ENCODE measurements at places on chromosomes 11 and 22.

- no peak for DNase-seq
These were observed 65.2 kb downstream of the WNT7B start for GRCh38 chr22:45911601-45912271.

DNA sequence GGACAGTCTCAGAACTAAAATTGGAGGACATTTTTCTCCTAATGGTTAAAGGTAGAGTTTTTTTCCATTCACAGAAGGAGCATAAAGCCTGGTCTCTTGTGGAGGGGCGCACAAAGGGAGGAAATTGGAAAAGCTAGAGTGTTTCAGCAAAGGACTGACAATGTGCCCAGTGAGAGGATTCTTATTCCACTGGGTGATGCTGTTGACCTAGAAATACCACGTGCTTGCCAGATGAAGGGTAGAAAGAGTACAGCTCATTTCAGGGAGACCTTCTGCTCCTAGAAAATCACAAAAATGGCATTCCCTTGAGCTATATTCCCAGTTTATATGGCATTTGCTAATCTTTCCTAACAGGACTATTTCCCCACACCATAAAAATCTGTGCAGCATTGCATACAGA, 21.1 kb downstream of the MS4A6E start:
- DNase-seq: no peak

DNA sequence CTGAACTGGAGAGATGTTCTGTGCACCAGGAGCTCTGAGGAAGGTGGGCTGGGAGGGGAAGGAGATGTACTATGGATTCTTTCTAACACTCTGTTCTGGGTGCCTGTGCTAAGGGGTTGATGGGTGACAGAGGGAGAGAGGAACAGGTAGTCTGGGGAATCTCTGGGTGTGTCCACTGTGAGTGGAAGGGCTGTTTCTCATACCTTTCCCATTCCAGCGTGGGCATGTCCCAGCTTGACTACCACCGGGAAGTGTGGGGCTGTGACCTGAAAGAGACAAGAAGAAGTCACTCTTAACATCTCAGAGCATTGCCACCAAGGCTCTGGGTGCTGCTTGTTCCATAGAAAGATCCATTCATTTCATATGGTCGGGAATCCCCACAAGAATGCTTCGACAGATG, 121.9 kb downstream of the FBXO7 start:
- DNase-seq: no peak

GRCh38 chr11:102419181-102419580, 33.4 kb downstream of the TMEM123 start:
- no peak for DNase-seq

DNA sequence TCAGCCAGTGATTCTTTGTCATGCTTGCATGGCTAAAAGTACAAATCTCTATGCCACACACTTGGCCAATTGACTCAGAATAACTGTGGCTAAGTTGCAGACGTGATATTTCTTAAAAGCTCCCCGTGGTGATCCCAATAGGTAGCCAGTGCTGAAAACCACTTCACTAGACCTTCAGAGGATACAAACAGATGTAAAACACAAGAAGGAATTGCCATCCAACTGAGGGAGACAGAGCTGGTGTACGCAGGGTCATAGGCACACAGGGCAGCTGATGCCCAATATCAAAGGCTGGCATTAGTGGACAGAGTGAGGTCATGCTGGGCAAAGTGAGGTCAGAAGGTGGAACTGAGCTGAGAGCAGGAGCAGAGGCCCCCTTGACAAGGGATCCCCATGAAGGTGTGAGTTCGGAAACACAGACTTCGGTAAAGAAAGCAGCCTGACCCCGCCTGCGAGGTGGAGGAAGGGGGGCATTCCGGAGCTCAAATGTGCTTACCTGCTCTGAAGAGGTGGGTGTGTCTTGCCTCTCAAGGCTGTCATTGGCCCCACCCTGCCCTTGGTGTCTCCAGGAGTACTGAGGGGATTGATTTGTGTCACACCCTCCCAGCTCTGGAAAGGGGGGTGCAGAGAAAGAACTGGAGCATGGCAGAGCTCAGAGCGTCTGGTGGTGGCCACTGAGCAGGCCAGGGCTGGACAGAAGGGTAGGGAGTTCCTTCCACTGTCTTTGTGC, 344.9 kb upstream of the B3GAT1 start:
- DNase-seq: no peak

GRCh38 chr22:49617264-49617663, 210.4 kb downstream of the BRD1 start:
- no peak for DNase-seq

- peak; percentile 41 for DNase-seq
These were observed 44.1 kb downstream of the USP28 start for GRCh38 chr11:113831314-113831713.

DNA sequence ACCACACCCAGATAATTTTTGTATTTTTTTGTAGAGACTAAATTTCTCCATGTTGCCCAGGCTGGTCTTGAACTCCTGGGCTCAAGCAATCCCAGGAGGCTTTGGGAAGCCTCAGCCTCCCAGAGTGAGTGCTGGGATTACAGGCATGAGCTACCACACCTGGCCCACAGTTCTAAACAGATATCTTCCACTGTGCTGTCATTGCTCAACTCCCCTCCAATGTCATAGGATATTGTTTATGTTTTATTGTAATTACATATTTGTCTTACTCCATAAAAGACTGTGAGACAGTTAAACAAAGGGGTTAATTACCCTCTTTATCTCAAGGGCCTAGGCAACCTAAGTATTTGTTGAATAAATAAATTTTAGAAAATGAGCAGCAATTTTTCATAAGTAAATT, 204.2 kb downstream of the GRM5 start:
- DNase-seq: no peak

DNA sequence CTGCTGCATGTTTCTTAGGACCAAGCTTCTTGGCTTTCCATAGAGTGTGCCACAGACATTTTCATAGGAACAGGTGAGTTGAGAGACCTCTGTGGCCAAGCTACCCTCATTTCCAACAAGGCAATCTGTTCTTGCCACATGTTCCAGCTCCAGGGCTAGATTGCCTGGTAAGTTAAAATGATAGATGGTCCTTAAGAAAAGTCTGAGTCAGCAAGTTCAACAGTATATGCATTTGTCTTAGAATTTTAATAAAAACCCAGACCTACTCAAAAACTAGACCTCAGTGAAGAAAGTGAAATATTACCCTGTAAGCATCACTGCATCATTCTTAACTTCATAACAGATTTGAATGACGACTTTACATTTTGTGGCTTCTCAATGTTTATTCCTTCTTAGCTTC, 1123.6 kb downstream of the DLG2 start:
- DNase-seq: no peak

DNA sequence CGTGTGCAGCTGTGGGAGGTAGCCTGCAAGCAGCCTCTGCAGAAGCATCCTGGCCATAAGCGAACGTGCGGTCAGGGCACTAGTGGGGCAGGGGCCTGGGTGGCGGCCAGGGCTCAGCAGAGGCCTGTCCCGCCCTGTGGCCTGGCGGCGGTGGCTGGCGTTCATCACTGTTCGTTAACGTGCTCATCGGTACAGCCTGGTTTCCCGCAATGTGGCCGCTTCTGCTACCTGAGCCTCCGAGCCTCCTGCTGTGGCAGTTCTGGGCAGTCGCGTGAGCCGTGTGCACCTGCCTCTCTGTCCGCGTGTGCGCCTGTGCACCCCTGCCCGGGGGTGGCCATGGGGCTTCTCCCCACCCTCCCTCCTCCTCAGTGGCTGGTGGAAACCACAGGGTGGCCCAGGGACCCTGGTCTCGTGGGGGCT, 117.9 kb downstream of the KCNQ1OT1 start:
- DNase-seq: no peak

DNA sequence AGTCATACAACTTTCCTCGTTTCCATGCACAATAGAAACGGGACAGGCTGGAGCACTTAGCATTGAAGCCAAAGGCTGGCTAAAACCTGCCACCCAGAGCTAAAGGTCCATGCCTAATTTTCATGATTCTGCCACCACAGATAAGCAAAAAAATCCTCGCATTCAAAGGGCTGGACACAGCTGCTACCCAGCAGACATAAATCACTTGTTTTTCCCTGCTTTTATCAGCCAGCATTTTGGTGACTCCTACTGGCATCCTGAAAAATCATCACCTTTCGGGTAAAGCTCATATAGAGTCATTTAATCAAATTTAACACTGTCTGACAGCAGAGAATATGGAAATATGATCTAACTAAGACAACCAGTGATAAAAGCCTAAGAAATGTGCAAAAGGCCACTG, 37.9 kb downstream of the ALG9 start:
- no peak for DNase-seq

DNA sequence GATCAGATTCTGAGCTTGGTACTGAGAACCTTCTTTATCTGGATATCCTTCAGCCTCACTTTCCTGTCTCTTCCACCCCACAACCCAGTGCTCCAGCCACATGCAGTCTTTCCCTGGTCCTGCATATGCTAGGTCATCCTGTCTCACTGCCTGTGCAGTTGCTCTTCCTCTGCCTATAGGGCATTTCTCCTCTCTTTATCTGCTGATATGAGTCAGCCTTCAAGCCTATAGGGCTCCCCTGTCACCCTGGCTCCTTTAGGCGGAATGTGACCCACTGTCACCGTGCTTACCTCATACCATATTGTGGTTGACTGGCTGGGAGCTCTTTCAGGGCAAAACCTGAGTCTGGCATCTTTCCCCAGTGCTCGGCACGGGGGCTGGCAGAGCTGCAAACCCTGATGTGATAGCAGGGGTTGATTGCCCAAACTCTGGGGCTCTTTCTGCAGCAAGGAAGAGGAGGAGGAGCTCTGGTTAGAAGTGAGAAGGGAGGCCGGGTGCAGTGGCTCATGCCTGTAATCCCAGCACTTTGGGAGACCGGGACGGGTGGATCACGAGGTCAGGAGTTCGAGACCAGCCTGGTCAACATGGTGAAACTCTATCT, 26.3 kb downstream of the MEI1 start:
- DNase-seq: no peak

DNA sequence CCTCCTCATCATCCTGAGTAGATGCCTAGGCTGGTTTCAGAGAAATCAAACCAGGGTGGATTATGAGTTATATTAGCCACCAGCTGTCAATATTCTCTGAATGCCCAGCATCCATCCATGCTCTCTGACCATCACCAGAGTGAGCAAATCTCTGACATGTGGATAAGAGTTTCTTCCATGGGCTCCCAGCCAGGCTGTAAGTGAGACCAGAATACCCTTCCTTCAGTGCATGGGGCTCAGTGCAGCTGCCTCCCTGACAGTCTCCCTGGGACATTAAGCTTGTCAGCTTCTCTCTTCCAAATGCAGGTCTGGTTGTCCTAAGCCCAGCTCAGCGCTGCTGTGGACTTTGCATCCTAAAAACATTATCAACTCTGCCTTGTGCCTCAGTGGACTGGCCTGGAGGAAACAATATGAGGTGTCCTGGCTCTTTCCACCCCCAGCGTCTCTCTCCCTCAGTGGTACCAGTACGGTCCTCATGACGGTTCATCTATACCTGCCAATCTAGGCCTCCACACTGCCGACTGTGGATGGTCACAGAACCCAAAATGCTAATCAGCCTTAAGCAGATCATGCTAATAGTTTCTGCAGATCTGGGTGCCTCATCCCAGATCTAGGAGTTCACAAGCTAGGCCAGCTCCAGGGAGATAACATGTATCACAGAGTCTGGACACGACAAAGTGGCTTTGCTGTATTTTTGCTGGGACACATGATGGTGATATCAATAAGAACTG, 41.6 kb upstream of the PRAME start:
- no peak for DNase-seq

DNA sequence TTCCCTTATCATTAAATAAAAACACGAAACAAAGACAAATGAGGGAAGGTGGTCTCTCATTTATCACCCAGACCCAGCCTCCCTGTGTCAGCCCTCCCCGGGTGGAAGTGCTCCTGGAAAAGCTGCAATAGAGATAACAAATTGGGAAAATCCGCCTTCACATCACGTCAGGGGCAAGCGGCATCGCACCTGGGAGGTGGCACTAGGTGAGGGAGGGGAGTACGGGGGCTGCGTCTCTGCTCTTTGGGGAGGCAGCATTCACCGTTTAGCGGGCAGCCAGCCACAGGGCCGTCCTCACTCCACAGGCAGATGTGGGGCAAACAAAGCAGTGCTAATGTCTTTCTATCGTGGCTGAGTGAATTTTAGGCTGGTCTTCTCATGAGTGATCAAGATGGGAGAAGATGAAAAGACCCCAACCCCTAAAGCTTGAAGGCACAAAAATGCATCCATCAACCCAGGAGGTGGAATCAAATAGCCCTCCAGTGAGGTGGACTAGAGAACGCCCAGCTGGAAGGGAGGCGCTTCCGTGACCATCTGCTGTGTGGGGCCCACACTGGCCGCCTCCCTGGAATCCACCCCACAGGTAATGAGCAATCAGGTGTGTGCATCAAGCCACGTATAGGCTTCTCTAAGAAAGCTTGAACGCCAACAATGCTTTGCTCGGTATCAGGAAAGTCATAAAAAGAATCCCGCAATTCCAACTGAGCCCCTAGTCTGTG, 629.5 kb downstream of the BRD1 start:
- DNase-seq: no peak

DNA sequence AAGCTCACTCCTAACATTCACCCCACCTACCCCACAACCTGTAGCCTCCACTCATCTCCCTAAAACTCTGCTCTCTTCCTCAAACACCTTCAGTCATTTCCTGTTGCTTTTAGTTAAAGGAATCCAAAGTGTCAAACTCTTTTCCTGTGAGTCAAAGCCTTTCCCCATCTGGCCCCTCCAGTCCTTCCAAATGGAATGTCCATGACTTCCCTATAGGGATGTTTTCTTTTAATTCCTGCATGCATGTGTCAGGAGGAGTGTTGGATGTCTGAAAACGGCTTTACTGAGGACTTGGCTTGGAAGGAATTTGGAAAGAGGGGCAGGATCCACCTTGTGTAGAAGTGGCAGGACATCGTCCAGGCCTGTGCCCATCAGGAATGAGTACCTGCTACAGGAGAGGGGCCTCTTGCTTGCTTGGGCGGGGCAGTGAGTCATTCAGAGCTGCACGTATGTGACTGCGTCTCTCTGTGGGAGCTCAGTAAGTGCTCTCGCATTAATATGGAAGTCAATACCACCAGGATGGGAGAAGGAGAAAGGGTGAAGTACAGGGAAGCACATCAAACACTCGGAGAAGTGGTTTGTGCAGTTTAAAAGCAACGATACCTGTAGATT, 491.9 kb downstream of the OPCML start:
- no peak for DNase-seq

DNA sequence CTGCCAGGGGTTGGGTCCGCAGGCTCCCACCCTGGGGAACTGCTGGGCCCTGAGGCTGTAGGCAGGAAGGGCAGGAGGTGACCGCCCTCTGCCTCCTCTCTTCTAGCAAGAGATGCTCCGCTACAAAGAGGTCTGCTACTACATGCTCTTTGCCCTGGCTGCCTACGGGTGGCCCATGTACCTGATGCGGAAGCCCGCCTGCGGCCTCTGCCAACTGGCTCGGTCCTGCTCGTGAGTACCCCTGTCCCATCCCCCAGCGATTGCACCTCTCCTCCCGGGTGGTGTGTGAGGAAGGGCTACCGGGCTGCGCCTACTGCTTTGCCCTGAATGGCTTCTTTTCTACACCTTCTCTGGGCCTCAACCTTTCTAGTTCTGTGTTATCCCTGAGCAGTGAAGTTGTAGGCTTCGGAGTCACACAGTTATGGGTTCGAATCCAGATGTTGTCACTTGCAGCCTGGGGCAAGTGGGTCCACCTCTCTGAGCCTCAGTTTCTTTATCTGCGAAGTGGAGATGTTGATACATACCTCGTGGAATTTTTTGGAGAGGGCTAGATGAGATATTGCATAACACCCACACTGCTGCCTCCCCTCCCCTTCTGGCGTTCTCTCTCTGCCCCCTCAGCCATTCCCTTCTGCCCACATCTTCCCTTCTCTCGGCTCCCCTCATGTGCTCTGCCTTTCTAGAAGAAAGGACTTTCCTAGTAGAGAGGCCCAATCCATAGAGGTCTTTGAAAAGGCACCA, 21.1 kb upstream of the MYRF start:
- DNase-seq: no peak
